ENCODE measurements at places on chromosomes 5 and 9.

GRCh38 chr5:154786414-154786813 lies 31.2 kb downstream of the LARP1 start:
- peaks cover 6% of the 10 kb centered on the region for H3K4me1 ChIP-seq
- peaks cover 3% of the 10 kb centered on the region for H3K36me3 ChIP-seq
- no peak overlapping the region for H3K27ac ChIP-seq
- no peak for DNase-seq
- no peak overlapping the region for H3K4me3 ChIP-seq
- no peaks in the 10 kb centered on the region for H3K27me3 ChIP-seq

DNA sequence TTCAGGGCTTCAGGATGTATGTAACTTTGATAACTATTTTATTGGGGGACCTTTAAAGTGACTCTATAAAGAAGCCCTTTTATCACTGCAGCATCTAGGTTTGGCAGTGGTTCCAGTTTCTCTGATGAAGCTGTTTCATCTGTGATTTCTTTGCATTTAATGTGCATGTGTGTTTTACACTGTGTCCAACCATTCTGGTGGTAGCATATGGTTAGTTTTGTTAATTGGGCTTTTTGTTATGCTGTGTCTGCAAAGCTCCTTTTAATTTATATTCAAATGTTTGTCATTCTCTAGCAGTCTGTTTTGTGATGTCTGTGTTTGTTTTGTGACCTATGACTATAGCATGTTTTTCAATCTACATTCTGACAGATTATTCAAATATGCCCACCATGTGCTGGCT lies 294.8 kb downstream of the DNAH5 start:
- no peaks in the 10 kb centered on the region for H3K36me3 ChIP-seq
- no peak for DNase-seq
- no peak overlapping the region for H3K27ac ChIP-seq
- no peaks in the 10 kb centered on the region for H3K27me3 ChIP-seq

DNA sequence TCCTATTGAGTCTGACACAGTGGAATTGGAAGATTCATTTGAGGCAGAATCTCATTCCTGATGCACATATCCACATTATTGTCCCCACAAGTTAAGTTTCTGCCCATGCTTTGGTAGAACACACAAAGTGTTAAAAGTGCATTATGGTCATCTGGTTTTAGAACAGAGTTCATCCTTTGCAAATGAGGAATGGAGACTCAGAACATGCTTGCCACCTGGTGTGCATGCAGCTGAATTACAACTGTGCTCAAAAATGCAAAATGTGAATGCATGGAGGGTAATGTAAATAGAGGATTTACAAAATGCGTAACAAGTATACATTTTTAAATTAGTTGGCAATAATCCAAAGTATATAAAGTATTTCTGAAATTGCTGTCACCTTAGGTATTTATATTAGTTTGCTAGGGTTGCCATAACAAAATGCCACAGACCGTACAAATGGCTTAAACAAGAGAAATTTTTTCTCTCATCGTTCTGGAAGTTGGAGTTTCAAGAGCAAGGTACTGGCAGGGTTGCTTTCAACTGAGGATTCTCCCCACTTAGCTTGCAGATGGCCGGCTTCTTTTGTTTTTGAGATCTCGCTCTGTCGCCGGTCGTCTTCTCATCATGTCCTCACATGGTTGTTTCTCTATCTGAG lies 671.1 kb downstream of the TAF11L14 start:
- DNase-seq: peak; percentile 59
- no peaks in the 10 kb centered on the region for H3K36me3 ChIP-seq
- H3K27me3 ChIP-seq: no peaks in the 10 kb centered on the region
- H3K27ac ChIP-seq: no peak overlapping the region
- H3K4me1 ChIP-seq: no peaks in the 10 kb centered on the region

DNA sequence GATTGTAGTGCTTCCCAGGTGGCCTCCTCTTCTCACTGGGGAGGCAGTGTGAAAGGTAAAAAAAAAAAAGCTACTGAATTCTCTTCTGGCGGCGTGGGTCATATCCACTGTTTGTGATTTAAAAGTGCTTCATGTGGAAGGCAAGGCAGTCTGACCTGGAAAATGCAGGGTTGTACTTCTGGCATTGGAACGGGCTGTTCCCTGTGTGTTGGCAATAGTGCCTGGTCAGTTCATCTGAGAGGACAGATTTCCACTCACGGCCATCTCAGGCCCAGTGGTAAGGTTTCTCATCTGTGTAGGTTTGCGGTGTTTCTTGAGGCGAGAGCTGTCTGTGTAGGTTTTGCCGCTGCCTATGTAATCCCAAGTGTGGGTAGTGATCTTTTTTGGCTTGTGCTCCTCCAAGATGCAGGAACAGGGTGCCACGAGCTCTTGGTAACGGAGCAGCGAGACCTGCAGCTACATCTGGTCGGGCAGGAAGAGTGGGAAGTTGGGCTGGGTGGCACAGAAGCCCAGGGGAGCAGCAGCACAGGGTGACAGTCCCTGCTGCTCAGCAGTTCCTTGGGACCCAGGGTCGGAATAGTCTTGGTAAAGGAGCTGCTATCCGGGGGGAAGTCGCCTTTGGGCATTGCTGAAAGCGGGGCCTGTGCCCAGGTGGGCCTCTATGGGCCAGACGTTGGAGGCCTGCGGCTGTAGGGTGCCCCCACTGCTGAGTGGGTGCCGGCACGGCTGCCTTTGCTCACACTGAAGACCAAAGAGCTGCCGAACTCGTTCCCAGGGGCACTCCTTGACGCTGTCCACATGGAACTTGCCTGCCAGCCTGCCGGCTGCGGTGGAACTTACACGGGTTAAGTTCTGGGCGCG lies 11.2 kb downstream of the RCL1 start:
- no peak overlapping the region for H3K27ac ChIP-seq
- H3K27me3 ChIP-seq: no peaks in the 10 kb centered on the region
- no peaks in the 10 kb centered on the region for H3K36me3 ChIP-seq
- no peak overlapping the region for H3K4me3 ChIP-seq

DNA sequence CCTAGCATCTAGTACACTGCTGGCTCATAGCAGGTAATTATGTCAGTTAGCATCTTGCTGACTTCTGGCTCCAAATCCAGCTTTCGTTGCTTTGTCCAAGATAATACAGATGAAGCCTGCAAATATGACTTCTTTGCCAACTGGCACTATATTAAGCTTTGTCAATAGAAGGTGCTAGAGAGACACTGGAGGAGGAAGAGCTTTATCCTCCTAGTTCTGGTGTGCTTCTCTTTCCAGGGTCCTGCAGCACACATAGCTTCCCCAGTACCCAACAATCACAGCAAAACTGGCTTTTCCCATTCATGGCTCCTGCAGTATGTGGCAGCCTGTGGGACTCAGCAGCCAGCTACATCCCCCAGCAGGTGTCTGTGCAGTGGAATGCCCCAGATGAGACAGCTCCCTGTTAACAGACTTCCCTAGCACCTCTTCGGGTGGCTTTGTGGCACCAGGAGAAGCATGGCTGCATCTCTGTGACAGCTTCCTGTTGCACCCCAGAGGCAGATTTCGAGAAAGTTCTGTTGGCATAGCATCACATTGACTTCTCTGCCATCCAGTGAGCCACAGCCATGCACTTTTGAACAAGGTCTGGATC lies 147.8 kb downstream of the OXCT1 start:
- H3K27ac ChIP-seq: no peak overlapping the region
- no peaks in the 10 kb centered on the region for H3K27me3 ChIP-seq
- H3K4me1 ChIP-seq: no peaks in the 10 kb centered on the region
- H3K36me3 ChIP-seq: no peaks in the 10 kb centered on the region
- peak; percentile 22 for DNase-seq

- no peak overlapping the region for H3K4me3 ChIP-seq
- H3K27me3 ChIP-seq: no peaks in the 10 kb centered on the region
- H3K36me3 ChIP-seq: no peaks in the 10 kb centered on the region
- DNase-seq: no peak
- H3K27ac ChIP-seq: no peak overlapping the region
These were observed 108.7 kb downstream of the HSD17B3 start for GRCh38 chr9:96193236-96193755.

DNA sequence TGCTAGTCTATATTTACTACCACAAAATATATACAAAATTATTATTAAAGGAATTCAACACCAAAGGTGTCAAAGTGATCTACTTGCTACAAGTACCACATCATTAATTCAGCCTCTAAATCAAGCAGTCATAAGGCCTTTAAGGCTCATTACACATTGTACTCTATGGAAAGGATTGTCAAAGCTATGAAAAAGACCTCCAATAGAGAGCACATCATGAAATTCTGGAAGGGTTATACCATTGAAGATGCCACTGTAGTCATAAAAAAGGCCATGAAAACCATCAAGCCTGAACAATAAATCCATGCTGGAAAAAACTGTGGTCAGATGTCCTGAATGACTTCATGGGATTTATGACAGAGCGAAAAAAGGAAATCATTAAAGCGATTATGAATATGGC lies 708.0 kb upstream of the FAM174A start:
- no peaks in the 10 kb centered on the region for H3K36me3 ChIP-seq
- DNase-seq: no peak
- no peaks in the 10 kb centered on the region for H3K4me1 ChIP-seq

- DNase-seq: no peak
- no peak overlapping the region for H3K27ac ChIP-seq
- H3K4me1 ChIP-seq: no peaks in the 10 kb centered on the region
- no peaks in the 10 kb centered on the region for H3K27me3 ChIP-seq
These were observed 34.8 kb downstream of the TRPC7 start for GRCh38 chr5:136330353-136331038.

- H3K27me3 ChIP-seq: no peaks in the 10 kb centered on the region
- no peak overlapping the region for H3K27ac ChIP-seq
- no peaks in the 10 kb centered on the region for H3K4me1 ChIP-seq
- H3K4me3 ChIP-seq: no peak overlapping the region
- no peaks in the 10 kb centered on the region for H3K36me3 ChIP-seq
These were observed 53.6 kb upstream of the NR3C1 start for GRCh38 chr5:143456952-143457547.

DNA sequence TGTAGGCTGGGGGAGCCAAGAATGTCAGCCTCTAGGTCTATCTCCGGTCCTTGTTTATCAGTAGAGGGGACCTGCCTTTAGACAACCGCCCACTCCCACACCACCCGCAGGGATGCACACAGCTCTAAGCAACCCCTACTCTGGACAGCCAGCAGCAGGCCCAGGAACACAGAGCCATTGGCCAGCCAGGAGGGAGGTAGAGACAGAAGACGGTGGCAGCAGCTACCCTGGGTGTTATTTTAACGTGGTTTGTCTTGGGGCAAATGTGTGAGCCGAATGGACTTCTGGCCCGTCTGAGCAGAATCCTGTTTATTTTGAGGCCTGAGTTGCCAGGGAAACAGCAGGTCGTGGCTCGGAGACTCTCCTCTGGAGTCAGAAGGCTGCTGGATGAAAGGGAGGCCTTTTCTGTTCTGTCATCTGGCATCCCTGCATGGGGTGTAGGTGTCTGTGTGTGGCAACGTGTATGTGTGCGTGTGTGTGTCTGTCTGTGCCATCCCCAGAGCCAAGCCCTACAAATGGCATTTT lies 382 bp upstream of the FGF1 start:
- H3K27me3 ChIP-seq: peaks cover 3% of the 10 kb centered on the region
- H3K36me3 ChIP-seq: no peaks in the 10 kb centered on the region
- peak; percentile 50 for DNase-seq
- no peak overlapping the region for H3K4me3 ChIP-seq
- H3K4me1 ChIP-seq: peaks cover 16% of the 10 kb centered on the region

DNA sequence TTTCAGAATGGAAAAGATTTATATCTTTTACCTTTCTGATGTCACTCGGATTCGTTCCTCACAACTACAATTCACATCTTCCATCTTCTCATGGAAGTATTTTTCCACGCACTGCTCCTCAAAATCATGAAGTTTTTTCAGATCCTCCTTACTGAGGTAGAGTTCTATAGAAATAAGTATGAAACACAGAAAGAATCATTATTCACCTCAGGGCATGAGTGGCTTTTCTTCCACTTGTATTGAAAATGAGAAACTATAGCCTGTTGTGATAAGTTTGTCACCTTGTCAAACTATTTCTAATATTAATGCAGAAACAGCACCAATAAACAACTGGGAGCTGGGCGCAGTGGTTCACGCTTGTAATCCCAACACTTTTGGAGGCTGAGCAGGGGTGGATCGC lies 116.0 kb downstream of the TRPM6 start:
- H3K36me3 ChIP-seq: no peaks in the 10 kb centered on the region
- no peaks in the 10 kb centered on the region for H3K4me1 ChIP-seq
- no peak overlapping the region for H3K4me3 ChIP-seq
- no peak for DNase-seq
- H3K27ac ChIP-seq: no peak overlapping the region
- no peaks in the 10 kb centered on the region for H3K27me3 ChIP-seq

DNA sequence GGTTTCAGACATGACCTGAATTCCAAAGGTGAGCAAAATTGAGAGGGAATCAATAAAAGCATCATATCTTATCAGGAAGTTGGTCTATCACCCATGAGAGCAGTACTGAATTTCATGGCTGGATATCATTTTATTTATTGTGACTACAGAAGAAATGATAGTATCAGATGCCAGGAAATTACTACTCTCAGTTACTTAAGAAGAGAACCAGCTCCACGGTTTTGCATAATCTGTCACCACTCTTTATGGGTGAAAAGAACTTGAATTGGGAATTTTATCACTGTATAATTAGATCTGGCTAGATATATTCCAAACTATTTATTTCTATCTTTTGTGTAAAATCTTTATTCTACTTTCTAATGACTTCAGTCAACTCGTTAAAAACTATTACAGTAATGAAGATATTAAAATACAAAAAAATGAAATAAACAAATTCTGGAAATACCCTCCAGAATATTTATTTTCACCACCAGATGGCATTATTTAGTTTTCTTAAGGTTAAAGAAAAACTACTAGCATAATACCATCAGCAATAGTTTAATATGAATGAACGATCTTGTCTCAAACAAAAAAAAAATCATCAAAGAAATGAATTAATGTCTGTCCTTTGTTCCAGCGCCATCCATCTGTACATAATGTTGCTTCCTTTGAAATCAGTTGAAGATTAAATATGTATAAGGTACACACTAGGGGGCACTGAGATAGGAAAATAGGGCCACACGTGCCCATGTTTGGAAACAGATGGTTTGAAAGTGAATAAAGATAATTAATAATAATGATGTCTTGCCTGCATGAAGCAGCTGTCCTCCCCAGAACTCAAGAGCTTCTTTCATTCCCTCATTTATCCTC lies 84.7 kb upstream of the SLCO6A1 start:
- DNase-seq: no peak
- H3K4me1 ChIP-seq: peaks cover 2% of the 10 kb centered on the region
- no peak overlapping the region for H3K4me3 ChIP-seq
- H3K27me3 ChIP-seq: no peaks in the 10 kb centered on the region
- H3K27ac ChIP-seq: no peak overlapping the region

- H3K27ac ChIP-seq: no peak overlapping the region
- H3K4me3 ChIP-seq: no peak overlapping the region
- H3K27me3 ChIP-seq: no peaks in the 10 kb centered on the region
- DNase-seq: no peak
- H3K4me1 ChIP-seq: no peaks in the 10 kb centered on the region
These were observed 13.7 kb downstream of the SMC2 start for GRCh38 chr9:104107799-104108198.

- DNase-seq: no peak
- H3K36me3 ChIP-seq: no peaks in the 10 kb centered on the region
- no peaks in the 10 kb centered on the region for H3K27me3 ChIP-seq
- H3K4me1 ChIP-seq: no peaks in the 10 kb centered on the region
- H3K4me3 ChIP-seq: no peak overlapping the region
These were observed 222.8 kb upstream of the MSX2 start for GRCh38 chr5:174501461-174502069.
